Kidney tubule cell (primary cell): ENCODE measurements at places on chromosomes 13 and 19.
A peak's percentile ranks its signal among the peaks of the same experiment; 100 is the strongest.

DNA sequence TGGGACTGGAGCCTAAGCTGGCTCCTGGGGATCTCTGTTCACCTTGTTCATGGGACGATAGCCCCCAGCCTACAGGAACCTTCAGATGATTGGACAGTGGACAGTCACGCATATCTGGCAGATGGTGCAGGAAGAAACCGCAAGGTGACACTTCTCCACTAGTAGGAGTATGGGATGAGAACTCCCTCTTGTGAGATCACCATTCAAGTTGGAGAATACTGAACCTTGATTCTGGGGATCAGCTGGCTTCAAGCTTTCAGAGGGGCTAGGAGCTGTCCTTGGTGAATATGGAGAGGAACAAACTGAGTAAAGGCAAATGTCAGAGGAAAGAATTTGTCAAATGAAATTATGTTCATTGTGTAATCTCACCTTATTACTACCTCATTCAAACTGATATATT lies 204.5 kb downstream of the PDS5B start:
- DNase-seq, result no peak

- DNase-seq, result no peak
Observed at GRCh38 chr13:37647031-37647650, 48.6 kb upstream of the POSTN start.

DNA sequence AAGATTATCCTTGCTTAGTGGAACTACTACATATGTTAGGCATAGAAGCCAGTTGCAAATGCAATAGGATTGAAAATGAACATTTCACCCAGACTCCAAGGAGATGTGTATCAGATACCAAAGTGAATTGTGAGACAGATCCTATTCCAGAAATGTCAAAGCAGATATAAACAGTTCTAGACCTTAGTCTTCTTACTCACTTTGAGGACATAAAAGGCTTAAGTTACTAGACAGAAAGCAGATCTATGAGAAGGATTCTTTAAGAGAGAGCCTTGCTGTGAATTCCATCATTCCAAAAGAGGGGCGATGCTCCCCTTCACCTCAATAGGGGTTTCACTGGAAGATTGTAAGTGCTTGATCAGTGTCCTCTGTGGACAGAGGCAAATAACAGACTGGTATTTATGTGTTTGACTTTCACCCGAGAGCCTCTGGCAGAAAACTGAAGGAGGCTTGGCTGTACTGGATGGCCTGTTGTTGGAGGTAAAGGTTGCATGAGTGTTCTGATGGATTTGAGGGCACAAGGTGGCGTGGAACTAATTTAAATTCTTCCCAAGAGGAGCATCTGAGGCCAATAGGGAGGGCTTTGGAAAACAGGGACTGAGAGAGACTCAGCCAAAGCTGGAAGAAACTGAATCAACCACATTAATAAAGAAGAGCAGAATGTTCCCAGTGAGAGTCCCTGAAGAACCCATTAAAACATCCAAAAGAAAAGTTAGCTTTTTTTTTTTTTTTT lies 194.8 kb downstream of the DCLK1 start:
- DNase-seq, result no peak

DNA sequence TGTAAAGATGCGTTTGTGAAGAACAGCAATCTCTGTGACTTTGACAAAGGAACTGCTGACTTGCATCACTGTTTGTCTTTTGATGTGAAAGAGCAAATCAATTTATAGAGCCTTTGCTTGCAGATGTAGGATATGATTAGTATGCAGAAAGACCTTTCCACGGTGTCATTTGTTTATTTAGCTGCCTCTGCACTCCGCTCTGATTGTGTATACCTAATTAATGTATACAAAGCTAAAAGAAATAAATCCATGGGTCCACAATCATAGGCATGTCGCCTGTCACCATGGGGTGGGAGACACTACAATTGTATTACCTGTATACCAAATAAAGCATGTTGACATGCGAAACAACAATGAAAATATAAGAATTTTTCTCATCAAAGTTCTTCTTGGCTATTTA lies 410.7 kb downstream of the MZT1 start:
- no peak for DNase-seq

DNA sequence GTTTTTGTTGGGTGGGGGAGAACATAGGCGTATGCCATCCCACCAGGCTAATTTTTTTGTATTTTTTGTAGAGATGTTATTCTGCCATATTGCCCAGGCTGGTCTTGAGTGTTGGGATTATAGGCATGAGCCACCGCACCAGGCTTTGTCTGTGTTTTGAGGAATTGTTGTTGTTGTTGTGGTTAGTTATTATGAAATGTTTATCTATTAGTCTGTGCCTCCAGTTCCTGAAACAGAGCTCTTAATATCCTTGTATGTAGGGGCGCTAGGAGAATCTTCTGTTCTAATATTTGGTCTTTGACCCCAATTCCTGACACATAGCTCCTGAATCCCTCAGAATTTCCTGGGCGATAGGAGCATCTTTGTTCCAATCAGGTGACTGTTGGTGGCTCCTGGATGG lies 5.6 kb upstream of the LATS2 start:
- DNase-seq, result no peak

DNA sequence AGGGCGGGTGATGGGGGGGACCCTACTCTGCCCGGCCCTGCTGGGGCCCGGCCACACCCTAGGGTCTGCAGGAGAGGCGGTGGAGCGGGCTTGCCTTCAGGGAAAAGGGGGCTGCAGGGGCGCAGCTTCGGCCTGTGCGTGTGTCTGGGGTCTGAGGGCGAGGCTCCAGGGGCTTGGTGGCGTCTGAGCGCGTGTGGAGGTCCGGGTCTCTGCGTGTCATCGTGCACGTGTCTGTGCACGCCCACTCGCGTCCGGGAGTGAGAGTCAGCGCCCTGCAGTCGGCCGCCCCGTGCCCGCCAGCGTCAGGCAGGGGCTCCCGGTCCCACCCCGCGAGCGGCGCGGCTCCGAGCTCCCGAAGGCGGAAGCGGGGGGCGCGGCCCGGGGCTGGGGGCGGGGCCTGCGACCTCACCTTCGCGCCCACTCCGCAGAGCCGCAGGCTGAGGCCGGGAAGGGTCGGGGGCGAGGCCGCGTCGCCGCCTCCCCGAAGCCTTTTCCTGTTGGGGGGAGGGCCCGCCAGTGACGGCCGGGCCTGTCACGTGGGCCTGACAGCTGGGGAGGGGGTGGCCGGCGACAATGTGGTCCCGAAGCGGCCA lies at the start of gene ARHGAP45:
Gene ARHGAP45 (plus strand): TSS at position 420 of the 593 bp plus-strand sequence. CDS start 239 bp downstream, outside the sequence.
- DNase-seq, result no peak

DNA sequence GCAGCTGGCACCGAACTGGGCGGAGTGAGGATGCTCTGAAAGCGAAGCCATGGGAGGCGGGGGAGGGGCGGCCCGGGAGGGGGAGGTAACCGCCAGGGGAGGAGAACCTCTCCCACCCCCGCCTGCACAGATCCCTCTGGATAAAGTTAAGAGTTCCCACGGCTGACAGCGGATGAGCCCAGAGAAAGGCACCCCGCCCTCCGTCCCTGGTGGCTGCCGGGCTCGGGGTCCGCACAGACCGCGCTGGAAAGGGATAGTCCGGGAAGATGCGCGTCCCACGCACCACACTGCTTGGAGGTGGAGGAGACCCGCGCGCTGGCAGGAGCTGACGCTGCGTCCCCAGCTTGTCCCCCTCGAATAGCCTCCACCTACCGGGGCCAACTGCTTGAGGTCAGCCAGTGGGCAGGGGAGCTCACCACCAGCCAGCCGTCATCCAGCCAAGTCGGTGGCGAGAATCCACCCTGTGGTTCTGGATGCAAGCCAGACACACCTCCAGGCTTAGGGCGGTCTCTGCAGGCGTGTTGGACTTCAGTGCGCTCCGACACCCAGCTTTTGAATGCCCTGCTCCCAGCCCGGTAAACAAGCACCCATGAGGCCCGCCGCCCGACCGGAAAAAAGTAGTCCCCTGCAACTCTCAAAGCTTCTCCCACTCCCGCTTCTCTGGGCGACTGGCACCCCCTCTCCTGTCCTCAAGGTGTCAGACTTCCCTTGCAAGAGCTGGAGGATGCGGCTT lies at the start of gene TRPC4:
Gene TRPC4 (minus strand): TSS at position 17 of the 733 bp plus-strand sequence. CDS start 86,439 bp downstream, outside the sequence.
- DNase-seq, result peak; percentile 77

- no peak for DNase-seq
Observed at GRCh38 chr13:112705286-112705685, 15.4 kb downstream of the ATP11A start.

DNA sequence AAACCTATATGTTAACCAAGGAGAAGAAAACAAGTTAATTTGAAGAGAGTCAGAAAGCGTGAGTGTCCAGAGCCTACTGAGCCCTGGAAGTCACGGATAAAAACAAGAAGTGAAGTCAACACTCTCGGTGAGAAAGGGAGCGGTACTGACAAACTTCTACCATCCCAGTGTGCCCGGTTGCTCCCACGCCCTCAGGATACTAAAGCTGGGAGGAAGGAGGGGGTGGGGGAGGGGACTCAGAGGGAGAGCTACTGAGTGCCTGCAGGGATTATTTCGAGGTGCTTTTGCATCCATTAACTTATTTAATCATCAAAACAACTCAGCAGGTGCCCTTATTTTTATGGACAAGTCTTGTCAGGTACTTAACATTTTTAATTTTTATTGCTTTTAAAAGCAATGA lies 166.2 kb downstream of the ZIC5 start:
- no peak for DNase-seq

GRCh38 chr19:39212375-39212742 lies 8.3 kb upstream of the SYCN start:
- no peak for DNase-seq

GRCh38 chr19:45769821-45770191 lies 754 bp upstream of the SIX5 start:
- DNase-seq, result peak; percentile 48

DNA sequence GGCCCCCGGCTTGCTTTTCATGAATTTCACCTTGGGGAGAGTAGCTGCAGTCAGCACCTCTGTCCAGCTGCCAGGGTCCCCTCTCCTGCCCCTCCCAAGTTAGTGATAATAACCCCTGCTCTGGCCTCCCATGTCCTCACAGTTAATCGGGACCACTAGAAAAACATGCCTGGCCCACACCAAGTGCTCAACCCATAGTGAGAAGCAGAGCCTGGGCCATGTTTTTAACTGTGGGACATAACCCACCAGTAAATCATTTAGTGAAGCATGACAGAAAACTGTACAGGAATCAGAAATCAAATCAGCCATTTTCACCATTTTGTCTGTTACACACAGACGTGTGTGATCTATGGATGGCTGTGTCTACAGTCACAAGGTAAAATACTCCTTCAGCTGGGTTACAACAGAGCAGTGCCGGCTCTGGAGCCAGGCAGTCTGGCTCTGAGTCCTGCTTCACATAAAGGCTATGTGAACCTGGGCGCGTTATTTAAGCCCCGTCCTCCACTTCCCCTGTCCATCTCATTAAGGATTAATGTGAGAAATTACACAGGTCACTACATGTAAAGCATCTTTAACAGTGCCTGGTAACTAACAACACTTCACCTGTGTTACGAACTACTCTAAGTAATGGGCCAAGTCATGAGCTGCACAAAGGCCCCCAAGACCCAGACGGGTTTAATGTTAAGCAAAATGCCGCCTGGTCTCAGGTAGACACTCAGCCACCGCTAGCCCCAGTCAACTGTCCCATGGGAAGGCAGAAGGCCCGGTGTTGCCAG lies 7.6 kb upstream of the ECH1 start:
- no peak for DNase-seq

GRCh38 chr13:44822291-44822690 lies 167.0 kb downstream of the NUFIP1 start:
- no peak for DNase-seq

- peak; percentile 76 for DNase-seq
Observed at GRCh38 chr19:29001597-29002245, 211.2 kb downstream of the UQCRFS1 start.

DNA sequence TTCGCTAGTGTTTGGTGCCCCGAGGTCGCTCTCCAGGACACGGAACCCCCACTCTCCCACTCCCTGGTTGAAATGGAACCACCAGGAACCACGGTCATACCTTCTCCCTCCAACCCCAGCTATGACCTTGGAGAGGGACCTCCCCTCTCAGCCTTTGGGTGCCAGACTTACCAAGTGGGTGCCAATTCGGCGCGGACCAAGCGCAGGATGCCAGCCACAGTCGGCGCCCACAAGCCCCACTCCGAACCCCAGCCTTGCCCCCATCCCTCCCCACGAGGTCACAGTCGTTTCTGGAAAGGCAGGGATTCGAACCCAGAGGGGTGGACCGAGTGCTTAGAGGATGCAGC lies 910 bp downstream of the PDE4C start:
- no peak for DNase-seq

DNA sequence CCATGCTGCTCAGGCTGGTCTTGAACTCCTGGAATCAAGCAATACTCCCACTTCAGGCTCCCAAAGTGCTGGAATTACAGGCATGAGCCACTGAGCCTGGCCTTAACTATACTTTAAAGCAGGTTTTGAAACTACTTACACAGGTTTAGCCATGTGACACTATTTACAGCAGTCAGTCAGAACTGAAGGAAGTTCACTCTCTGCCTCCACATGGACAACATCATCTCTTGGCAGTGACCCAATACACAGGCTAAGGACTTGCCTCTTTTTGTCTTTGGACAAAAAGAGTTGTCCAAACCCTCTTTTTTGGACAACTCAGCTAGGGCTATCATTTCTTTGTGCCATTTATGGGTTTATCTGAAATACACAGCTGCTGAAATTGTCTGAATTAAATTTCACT lies 89.0 kb upstream of the CLDN10 start:
- peak; percentile 49 for DNase-seq

- peak; percentile 84 for DNase-seq
Observed at GRCh38 chr19:3154957-3155736, 19.3 kb downstream of the GNA15 start.

- DNase-seq, result no peak
Observed at GRCh38 chr13:50286324-50286723, 271.1 kb downstream of the KCNRG start.

DNA sequence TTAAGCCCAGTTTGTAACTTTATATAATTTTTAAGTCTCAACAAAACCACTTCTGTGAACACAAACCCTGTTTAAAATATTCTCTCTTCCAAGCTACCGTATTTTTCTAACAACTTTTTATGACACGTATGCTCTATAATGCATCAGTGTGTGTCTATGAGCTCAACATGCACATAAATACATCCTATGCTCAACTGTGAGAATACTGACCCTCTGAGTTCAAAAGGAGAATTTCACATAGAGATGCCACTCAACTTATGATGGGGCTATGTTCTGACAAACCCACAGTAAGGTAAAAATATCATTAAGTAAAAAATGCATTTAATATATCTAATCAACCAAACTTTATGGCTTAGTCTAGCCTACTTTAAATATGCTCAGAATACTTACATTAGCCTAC lies 1139.7 kb upstream of the SPRY2 start:
- peak; percentile 40 for DNase-seq

- DNase-seq, result peak; percentile 53
Observed at GRCh38 chr13:111429064-111429558, 108.7 kb downstream of the TEX29 start.
